ENCODE measurements at places on chromosomes 4 and X.

DNA sequence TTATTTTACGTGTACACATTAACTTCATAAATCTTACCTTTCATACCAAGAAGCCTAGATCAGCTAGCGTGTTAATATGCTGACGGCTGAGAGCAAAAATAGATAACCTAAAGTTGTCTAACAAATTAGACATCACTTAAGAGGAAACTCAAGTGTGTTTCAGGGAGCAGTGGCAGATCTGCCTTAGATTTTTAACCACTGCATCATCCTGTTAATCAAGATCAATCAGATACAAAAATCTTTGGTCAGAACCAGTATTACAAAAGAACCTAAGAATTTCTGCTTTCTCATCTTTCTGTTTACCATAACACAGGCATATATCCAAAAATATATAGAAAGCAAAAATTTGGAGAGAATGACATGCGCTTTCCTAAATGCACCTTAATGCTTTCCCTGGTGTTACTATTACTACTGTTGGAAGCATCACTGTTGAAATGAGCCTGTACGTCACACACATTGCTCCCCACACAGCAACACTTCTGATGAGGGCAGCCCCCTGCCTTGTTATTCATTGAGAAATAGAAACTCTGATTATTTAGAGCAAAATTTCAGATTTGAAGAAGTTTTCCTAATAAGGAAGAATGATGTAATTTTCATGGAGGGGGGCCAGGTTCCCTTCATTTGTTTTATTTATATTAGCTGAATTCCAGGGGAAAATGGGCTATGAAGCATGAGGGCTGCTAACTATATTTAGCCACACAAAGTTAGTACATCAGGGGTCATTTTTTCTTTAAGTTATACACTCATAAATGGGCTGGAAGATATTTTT, 152.3 kb downstream of the CBR4 start:
- DNase-seq, result no peak

DNA sequence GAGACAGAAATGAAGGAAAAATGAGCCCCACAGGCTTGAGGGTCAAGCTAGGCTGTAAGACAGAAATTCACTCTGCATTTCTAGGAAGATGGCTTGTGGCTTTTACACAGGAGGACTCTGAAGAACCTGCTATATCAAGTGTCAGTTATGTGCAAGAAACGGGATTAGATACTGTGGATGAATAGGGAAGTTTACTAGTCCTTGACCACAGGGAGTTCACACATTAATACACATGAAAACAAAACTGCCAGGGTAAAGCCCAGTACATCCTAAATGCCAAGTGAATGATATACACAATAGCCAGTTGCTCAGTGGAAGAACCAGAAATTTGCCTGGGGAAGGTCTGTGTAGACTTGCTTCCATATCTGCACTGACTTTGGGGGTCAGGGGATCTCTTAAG, 53.5 kb downstream of the TMEM131L start:
- DNase-seq, result peak; percentile 90

DNA sequence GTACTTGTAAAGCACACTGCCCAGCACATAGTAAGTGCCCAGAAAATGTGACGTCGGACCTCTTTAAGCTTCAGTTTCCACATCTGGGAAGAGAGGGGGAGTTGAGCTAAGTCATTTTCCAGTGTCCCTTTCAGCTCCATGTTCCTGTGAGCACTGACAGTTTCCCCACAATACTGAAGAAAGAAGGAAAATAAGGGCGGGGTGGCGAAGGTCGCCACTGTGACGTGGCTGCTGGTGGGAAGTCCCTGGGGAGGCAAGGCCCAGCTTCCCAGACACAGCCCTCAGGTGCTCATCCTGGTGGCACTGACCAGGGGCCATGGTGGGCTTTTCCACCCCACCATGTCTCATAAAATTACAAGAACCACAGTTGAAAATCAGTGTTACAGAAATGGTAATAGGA, 121.8 kb downstream of the PTTG2 start:
- DNase-seq, result no peak

GRCh38 chrX:8632924-8633323, 99.0 kb downstream of the ANOS1 start:
- no peak for DNase-seq

DNA sequence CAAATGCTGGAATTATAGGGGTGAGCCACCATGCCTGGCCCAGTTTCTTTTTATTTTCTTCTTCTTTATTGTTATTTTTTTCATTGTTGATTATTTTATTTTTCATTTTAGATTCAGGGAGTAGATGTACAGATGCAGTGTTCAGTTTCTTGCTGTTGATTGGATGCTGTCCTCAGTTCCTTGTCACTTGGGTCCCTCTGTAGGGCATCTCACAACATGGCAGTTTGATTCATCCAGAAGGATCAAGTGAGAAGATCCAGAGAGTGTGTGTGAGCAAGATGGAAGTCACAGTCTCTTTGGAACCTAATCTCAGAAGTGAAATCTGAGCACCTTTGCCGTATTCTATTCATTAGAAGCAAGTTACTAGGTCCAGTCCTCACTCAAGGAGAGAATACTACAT, 20.9 kb downstream of the HMGB3 start:
- DNase-seq, result peak; percentile 17

DNA sequence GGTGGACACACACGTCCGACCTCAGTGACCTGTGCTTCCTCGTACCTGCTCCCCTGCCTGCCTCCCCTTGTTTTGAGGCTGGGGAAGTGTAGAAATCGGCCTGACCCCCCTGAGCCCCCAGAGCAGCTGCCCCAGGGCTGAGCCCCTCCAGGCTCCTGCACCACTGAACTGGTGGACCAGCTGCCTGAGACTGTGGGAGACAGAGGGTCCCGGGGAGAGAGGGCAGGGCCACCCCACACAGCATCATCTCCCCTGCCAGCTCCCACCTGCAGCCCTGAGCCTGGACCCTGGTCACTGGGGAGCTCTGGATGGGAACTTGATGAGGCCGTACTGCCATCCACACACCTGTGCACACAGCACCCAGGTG, 15.0 kb upstream of the NAT8L start:
- no peak for DNase-seq

DNA sequence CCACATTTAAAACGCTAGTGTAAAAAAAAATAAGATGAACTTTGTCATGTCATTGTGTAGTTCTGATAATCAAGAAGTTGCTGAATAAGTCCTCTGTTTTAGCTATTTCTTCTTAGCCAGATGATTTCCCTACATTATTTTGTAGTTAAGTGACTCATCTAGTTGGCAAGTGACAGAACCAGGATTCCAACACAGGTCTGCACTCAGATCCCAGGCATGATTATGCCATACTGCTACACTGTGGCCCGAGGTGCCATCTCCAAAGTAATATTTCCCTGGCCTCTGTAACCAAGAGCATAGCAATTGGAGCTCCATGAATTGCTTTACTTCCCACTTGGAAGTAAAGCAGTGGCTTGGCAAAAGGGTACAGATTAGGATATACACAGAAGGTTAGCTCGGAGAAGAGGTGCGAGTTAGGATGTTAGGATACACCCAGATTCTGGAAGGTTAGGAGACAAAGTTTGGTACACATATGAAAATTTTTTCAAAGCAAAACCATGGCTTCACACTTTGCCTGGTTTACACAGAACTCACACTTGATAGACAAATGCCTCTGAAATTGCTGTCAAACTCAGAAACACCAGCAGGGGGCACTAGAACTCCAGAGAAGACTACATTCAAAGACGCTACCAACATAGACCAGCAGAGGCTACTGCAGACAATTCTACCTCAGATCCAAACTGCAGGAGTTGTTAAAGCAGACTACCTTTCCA, 41.4 kb downstream of the SRPX2 start:
- DNase-seq, result peak; percentile 84

GRCh38 chr4:88828842-88829571, 131.4 kb upstream of the NAP1L5 start:
- DNase-seq, result no peak

- peak; percentile 65 for DNase-seq
Observed at GRCh38 chr4:15654593-15655222, 449 bp downstream of the FBXL5 start.

GRCh38 chr4:38015886-38016515, 55.8 kb downstream of the PTTG2 start:
- DNase-seq, result no peak

GRCh38 chrX:66634272-66634671, 4.6 kb downstream of the EDA2R start:
- no peak for DNase-seq

DNA sequence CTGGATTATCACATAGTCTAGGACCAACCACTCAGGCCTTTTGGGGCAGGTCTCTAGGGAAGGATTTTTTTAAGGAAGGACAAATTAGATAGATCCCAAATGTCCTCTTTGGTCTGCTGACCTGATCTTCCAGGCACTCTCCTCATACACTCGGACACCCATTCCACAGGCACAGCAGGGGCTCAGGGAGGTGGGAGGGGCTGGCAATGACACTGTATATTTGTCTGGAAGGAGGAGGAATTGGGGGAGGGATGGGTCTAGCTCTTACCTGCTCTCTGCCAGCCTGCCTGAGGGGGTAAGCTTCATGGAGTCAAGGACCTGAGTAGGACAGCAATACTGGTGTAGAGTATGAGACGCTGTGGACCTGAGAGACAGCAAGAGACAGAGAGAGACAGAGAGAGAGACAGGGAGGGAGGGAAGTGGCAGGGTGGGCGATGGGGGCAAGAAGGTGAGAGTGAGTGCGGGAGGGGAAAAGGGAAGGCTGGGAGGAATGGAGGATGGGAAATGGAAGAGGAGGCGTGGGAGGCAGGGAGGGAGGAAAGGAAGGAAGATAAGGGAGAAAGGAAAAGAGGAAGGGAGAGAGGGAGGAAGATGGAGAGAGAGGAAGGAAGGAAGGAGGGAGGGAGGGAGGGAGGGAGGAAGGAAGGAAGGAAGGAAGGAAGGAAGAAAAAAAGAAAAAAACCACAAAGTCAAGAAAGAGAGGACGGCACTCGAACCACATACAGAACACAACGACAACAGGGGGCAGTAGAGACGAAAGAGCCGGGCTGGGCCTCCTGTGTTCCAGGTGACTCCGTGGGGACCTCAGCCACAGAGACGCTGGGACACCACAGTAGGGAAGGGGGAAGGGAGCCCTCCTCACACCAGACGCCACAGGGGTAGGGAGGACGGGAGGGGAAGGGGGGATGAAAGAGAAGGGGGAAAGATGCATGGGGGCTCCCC, 1.8 kb downstream of the IQSEC2 start:
- peak; percentile 53 for DNase-seq

DNA sequence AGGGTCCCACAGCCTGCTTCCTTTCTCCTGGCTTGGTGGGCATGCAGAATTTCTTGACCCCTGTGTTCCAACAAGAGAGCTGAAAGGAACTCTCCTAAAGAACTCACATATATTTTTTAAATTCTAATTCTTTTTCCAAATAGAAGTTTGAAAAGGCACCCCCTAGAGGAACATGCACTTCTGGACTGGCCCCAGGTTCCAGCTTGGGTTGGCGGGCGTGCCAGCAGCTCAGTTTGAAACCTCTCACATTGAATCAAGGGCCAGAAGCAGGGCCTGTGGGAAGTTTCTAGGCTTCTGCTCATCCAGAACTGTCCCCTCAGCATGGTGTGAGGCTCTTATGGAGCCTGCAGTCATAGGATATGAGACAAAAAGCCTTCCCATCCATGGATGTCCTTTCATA, 132.6 kb downstream of the ATG4A start:
- no peak for DNase-seq

GRCh38 chrX:124940531-124940930, 379.1 kb upstream of the TEX13C start:
- DNase-seq, result no peak

DNA sequence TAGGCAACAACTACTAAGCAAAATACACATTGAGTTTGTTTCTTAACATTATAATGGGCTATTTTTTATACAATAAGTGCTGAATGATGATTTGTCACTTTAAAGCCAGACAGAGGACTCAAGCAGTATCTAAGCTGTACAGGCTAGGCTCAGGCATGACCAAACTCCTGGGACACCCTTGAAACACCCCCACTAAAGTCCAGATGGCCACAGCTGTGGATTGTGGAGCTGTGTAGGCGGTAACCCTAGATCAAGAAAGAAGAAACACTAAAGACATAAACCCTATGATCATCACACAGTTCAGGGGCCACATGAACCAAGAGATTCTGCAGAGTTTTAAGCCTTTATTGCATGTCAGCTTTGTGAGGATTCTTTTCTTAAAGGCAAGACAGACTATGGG, 25.1 kb downstream of the TAB3 start:
- DNase-seq, result no peak

DNA sequence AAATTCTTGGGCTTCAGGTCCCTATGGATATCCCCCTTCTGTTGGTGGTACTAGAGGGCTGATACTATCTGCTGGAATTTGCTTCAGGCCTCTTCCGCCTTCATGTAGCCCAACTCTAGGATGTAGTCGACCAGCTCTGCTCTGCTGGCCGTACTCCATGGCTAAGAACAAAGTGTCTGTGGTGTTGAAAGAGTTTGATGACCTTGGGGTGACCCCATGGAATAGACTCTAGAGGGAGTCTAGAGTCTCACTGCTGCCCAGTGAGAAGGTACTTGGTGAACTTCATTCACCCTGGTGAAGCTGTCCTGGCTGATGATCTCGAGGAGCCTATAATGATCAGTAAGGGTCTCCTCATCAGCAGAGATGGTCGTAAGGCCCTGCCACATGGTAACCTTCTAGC, 11.7 kb downstream of the SOWAHB start:
- DNase-seq, result no peak

DNA sequence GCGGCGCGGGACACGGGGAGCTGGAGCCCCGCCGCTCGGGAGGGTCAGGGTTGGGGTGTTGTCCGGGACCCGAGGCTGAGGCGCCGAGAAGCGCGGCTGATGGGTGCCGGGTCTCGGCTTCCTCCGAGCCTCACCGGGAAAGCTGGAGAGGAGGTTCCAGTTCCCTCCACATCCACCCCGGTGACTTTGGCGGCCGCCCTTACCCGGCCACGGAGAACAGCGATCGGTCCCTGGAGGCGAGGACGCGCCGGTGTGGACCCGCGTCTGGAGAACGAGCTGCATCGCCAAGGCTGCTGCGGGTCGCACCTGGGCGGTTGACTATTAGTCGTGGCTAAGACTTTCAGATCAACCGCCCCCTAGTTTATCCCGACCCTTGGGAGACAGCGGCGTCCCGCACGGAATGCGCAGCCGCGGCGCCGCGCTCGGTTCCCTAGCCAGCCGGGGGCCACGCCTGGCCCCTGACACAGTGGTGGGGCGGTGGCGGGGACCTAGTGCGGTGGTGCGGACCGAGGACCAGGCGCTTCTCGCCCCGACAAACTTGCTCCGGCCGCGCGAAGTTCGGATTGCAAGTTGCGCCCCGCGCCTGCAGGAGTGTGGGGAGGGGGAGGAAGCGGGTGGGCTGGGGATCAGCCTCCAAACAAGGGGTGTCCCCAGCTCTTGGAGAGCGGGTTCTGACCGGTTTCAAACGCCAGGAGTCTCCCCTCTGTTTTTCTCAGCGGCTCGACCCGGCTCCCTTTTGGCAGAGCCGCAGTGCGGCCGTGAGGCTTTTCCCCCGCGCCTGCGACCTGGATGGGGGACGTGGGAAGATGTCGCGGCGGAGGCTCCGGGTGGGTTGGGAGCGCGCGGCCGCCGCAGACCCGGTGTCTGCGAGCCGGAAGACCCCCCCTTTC, 568 bp downstream of the FHDC1 start:
- peak; percentile 38 for DNase-seq

DNA sequence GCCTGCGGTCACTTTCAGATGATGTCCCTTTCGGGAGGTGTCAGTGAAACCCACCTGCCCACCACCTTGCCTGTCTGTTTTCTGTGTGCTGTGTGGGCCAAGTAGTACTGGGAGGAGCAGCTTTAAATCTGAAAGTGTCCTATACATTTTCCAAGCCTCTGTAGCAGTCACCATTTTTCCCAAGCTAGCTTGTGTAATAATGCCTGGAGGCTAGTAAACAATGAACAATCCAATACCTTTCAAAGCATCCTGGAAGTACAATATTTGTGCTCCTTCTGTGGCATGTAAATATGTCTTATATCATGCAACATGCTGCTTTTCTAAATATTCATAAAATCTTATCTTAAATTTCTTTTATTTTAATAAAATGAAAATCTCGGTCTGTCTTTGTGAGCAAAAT, 111.6 kb upstream of the C1GALT1C1 start:
- no peak for DNase-seq

- DNase-seq, result peak; percentile 71
Observed at GRCh38 chr4:90769251-90769650, 642.1 kb downstream of the CCSER1 start.
